Smooth muscle cell of trachea (primary cell): ENCODE measurements at places on chromosomes 2 and 18. TPM values are rescaled to one million over a fixed set of nuclear protein-coding genes. Genes with fewer than 3 reads are reported as not detected.

Gene MLPH
- total RNA-seq: 3.1 and 18.0 TPM in 2 replicates

Gene HMSD
- total RNA-seq: 0.15 and 0.17 TPM in 2 replicates

Gene PRSS56
- total RNA-seq: not detected in 2 replicates

Gene KIAA2012
- total RNA-seq: 0.17 TPM in 1 of 2 replicates, not detected in the other

Gene CAPN14
- total RNA-seq: 0.33 and 0.58 TPM in 2 replicates

Gene GKN2
- not detected in 2 replicates for total RNA-seq

Gene CPLX4
- total RNA-seq: not detected in 2 replicates

Gene RHOB
- 35.5 and 138 TPM in 2 replicates for total RNA-seq

Gene PDE6D
- total RNA-seq: 18.0 and 28.1 TPM in 2 replicates

Gene SRD5A2
- total RNA-seq: not detected in 2 replicates

Gene OSR1
- total RNA-seq: 19.5 and 35.9 TPM in 2 replicates

Gene LYG2
- total RNA-seq: not detected in 2 replicates

Gene PLGLB1
- 1.5 and 2.0 TPM in 2 replicates for total RNA-seq

Gene VAMP5
- total RNA-seq: 28.7 and 35.4 TPM in 2 replicates

Gene DSC3
- 0.15 and 0.33 TPM in 2 replicates for total RNA-seq

Gene LIPT1
- 4.6 and 4.8 TPM in 2 replicates for total RNA-seq

Gene TUBB8B
- total RNA-seq: not detected in 2 replicates

Gene HOXD10
- not detected in 2 replicates for total RNA-seq

Gene CDH19
- not detected in 2 replicates for total RNA-seq

Gene FSHR
- not detected in 2 replicates for total RNA-seq

Gene FEV
- under 0.01 TPM in 1 of 2 replicates, not detected in the other for total RNA-seq
